Fibroblast of mammary gland (primary cell): ENCODE measurements at places on chromosomes 12 and 14.

DNA sequence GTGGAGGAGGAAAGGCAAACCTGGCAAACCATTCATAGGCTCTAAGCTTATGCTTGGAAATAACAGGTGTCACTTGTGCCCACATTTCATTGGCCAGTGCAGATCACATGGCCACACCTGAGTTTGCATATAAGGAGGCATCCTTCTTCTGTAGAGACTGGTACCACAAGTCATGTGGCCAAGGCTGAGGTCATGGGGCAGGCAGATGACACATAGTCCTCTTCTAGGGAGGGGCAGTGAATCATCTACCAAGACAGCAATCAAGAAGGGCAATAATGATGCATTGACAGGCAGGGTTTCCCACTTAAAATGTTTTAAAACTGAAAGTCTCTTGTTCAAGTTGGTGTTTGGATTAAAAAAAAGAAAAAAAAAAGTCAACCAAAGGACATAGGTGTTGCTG is 77.3 kb downstream of the DAAM1 start:
- peak; percentile 60 for DNase-seq

- no peak for DNase-seq
Measured at GRCh38 chr12:110845339-110845682, 1.5 kb upstream of the CCDC63 start.

GRCh38 chr14:103256406-103256805 is 77.6 kb upstream of the EIF5 start:
- no peak for DNase-seq

GRCh38 chr14:84894254-84894653 is 635.7 kb upstream of the FLRT2 start:
- no peak for DNase-seq

DNA sequence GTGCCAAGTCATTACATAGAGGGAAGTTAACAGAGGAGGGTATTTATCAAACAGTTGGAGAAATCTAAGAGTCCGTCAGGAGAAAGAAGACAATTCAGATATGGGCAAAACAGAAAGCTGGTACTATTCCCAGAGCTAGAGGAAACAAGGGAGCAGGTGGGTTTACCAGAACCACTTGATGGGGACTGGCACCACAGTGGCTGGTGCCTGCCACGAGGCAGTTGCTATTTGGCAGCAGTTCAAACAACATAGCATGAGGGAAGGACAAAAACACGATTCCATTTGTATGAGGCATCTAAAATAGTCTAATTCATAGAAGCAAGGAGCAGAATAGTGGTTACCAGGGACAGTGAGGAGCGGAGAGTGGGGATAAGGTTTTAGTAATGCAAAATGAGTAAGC is 24.6 kb upstream of the KLRD1 start:
- no peak for DNase-seq

DNA sequence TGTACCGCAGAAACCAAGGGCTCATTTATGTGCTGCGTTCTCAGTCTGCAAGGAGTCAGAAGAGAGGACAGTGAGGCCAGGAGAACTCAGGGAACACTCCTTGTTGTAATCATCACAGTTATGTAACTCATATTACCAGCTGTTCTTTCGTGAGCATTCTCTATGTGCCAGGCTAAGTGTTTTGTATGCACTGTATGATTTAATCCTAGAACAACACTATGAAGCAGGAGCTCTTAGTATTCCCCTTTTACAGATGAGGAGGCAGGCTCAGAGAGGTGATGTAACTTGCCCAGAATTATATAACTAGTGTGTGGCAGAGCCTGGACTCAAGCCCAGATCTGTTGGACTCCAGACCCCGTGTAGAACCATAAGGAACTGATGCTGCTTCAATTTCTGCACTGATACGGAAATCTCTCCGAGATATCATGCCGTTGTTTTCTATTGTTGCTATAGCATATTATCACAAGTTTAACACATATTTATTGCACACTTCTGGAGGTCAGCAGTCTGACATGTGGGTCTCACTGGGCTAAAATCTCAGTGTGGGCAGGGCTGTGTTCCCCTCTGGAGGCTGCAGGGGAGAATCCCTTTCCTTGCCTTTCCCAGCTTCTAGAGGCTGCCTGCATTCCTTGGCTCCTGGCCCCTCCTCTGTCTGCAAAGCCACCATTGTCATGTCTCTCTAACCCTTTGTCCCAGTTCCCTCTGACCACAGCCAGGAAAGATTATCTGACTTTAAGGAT is 16.3 kb upstream of the CD9 start:
- no peak for DNase-seq

GRCh38 chr14:83196236-83196635 is 1662.6 kb upstream of the SEL1L start:
- DNase-seq, result no peak

GRCh38 chr12:71315328-71315985 is 124.1 kb upstream of the LGR5 start:
- DNase-seq, result no peak

- DNase-seq, result peak; percentile 91
Measured at GRCh38 chr14:35385042-35385839, 19.3 kb downstream of the NFKBIA start.

DNA sequence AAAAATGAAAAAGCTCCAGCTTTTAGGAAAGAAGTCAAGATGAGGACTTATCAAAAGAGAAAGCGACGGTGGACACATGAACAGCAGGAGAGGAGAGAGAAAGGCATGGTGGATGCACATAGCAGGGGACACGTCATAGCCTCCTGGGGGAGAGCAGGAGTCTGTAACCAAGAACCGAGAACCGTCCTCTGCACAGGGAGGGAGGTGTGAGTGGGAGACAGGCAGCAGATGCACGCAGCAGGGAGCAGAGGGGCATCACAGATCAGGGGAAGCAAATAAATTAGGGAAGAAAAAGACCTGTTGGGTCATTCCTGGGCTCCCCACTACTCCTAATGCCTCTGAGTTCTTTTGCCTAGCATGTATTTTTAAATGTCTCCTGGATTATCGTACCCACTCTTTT is 138.1 kb upstream of the RMST start:
- DNase-seq, result no peak
